Spleen (tissue), 13 donors: ENCODE measurements at places on chromosomes 7 and 10. TPM values are rescaled to one million over a fixed set of nuclear protein-coding genes. Genes with fewer than 3 reads are reported as not detected.

HOXA4 gene
- 4.0 TPM for total RNA-seq

SLC16A9 gene
- total RNA-seq: 30.6 TPM

CLDN4 gene
- 0.19 TPM for total RNA-seq

- H3K27ac ChIP-seq: no peak overlapping the region
- peaks cover 8% of the 10 kb centered on the region for H3K27me3 ChIP-seq
- no peaks in the 10 kb centered on the region for H3K4me1 ChIP-seq
- no peak for DNase-seq
- H3K36me3 ChIP-seq: no peaks in the 10 kb centered on the region
Observed at GRCh38 chr7:28400838-28401360, 11.4 kb upstream of the CREB5 start.

DNA sequence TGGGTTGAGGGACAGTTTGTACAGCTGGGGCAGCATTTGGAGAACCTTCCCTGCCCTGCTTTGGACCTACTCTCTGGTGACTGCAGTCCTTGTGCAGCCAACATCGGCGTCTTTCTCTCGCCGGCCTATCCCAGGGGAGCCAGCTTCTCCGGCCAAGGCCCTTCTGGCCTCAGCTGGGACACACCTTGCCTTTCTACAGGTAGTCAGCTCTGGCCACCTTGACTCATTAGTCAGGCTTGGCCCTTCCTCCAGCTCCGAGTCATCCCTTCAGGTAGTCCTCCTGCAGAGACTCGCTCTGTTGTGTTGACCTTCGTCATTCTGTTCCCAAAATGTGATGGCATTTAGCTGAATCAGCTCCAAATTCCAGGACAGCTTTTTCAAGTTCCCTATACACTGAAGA is 145.0 kb upstream of the CHST15 start:
- H3K4me3 ChIP-seq: no peak overlapping the region
- no peak overlapping the region for H3K27ac ChIP-seq
- no peaks in the 10 kb centered on the region for H3K27me3 ChIP-seq
- H3K4me1 ChIP-seq: no peaks in the 10 kb centered on the region
- no peaks in the 10 kb centered on the region for H3K36me3 ChIP-seq

DNA sequence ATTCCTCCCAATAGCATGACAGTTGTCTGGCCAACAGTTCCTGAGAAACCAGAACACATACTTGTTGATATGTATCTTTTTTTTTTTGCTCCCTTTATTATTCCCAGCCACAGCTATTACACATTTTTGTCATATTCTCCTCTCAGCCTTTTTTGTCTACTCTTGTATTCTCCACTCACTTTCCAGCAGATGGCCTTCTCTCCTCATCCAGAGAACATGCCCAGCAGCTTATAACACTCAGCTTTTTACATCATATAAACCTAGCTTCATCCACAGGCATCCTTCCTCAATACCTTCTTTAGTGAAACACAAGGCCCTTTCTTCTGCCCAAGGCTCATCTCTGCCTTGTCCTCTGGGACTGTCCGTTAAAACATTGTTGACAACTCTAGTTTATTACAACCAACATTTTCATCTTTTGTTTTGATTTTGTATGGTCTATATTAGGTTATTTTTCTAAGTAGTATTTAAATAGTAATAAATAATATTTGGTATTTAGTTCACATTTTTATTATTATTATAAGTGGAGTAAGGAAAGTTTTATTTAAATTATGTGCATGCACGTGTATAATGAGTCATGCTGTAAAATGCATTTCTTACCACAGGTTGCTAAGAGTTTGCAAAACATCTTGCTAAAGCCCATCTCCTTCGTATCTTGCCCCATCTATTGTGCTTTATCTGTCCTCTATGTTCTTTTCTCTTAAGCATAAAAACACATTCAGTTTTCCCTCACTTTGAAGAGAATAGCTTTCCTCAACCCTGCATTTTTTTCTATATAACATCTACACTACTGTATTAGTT is 101.5 kb downstream of the ORC5 start:
- H3K4me1 ChIP-seq: no peaks in the 10 kb centered on the region
- H3K36me3 ChIP-seq: no peaks in the 10 kb centered on the region
- no peak overlapping the region for H3K4me3 ChIP-seq
- no peaks in the 10 kb centered on the region for H3K27me3 ChIP-seq
- H3K27ac ChIP-seq: no peak overlapping the region

- no peak overlapping the region for H3K4me3 ChIP-seq
- H3K4me1 ChIP-seq: no peaks in the 10 kb centered on the region
- H3K27ac ChIP-seq: no peak overlapping the region
- no peaks in the 10 kb centered on the region for H3K27me3 ChIP-seq
- no peak for DNase-seq
Observed at GRCh38 chr10:131038056-131038455, 273.5 kb downstream of the TCERG1L start.

LDB3 gene
- total RNA-seq: not detected

GRCh38 chr10:107054469-107055156 is 109.9 kb downstream of the SORCS1 start:
- H3K27ac ChIP-seq: no peak overlapping the region
- H3K4me1 ChIP-seq: no peaks in the 10 kb centered on the region

DNA sequence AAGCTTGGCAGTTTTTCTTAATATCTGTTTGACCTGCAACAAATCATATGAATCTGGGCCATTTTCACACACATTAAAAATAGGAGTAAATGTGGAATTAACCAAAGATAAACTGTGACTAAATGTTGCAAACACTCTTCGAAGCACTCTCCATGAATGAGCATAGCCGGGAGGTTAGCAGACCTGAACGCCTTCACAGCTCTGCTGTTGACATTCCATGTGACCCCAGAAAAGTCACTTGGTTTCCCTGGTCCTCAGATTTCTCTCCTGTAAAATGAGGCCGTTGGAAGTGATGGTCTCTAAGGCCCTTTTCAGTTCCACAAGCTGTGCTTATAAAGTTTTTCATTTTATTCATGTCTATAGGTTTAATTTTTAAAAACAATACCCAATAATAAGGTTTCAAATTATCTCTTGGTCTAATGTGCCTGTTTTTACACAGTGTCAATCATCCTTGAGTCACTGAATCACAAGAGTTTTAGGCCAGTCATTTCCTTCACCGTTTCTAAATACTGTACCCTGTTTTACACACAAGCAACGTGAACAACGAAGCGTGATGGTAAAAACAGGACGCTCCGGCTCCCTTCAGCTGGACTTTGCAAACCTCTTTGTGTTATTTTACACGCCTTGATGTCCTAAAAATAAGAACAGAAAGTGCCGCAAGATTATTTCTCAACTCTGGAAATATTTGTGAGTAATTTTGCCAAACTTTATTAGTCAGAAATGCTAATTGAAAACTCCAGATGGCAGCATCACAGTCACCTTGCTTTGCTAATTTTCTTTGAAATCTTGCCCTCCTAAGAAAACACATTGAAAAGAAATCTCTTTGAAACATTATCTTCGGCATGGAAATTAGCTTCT is 38.6 kb upstream of the MET start:
- no peak for DNase-seq
- no peaks in the 10 kb centered on the region for H3K27me3 ChIP-seq
- no peaks in the 10 kb centered on the region for H3K4me1 ChIP-seq
- H3K36me3 ChIP-seq: no peaks in the 10 kb centered on the region

DNA sequence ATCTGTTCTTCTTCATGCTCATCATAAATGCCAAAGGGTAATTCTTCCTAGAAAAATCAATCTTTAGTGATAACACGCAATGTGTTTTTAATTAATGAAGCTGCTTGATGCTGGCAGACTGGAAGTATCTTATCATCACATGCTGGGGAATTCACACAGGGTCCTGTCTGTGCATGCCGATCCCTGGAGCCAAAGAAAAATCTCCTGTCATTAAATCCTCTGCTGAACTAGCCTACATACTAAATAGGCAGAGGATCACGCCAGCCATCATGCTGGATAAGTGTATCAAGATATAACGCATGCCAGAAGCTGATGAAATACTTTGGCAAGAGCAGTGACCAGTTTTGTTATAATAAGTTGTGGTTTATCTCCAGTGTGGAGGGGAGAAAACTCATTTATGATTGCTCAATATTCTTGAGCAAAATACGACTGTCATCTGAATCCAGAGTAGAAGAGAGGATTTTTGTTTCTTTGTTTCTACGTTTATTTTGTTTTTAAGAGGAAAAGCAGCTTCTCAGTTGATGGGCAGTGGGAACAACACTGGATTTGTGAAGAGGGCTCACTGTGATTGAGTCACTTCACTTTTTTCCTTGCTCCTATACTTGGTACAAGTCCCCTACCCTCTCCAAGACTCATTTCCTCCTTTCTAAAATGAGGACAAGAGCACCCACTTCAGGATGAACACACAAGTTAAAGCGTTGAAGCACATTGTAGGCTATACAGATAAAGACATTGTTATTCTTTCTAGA is 649.1 kb downstream of the TNS3 start:
- no peak overlapping the region for H3K4me3 ChIP-seq
- peak overlapping the region; percentile 10 for H3K27ac ChIP-seq
- no peak for DNase-seq
- H3K27me3 ChIP-seq: no peaks in the 10 kb centered on the region

PBLD gene
- 3.9 TPM for total RNA-seq

WDFY4 gene
- 72.1 TPM for total RNA-seq

SFRP4 gene
- total RNA-seq: 9.9 TPM

DNA sequence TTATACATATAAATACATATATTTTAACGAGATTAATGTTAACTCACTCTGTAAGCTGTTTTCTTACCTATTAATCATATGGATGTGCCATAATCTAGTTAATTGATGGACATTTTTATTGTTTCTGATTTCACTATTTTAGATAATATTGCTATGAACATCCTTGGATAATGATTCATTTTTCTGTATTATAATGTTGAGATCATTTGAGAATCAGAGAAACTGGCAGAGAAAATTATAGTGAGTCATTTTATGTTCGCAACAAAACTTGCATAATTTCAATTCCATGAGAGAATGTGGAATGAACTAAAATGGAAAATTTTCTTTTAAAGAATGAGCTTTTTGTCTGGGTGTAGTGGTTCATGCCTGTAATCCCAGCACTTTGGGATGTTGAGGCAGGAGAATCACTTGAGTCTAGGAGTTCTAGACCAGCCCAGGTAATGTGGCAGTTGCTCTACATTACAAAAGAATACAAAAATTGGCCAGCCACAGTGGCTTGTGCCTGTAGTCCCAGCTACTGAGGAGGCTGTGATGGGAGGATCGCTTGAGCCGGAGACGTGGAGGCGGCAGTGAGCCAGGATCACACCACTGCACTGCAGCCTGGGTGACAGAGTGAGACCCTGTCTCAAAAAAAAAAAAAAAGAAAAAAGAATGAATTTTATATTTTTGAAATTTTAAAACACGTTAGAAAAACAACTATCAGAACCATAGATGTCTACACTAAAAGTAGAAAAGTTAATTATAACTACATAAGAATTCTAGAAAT is 40.5 kb downstream of the PAPSS2 start:
- no peak for DNase-seq
- H3K27me3 ChIP-seq: no peaks in the 10 kb centered on the region
- H3K27ac ChIP-seq: no peak overlapping the region
- no peak overlapping the region for H3K4me3 ChIP-seq
- no peaks in the 10 kb centered on the region for H3K36me3 ChIP-seq

DNA sequence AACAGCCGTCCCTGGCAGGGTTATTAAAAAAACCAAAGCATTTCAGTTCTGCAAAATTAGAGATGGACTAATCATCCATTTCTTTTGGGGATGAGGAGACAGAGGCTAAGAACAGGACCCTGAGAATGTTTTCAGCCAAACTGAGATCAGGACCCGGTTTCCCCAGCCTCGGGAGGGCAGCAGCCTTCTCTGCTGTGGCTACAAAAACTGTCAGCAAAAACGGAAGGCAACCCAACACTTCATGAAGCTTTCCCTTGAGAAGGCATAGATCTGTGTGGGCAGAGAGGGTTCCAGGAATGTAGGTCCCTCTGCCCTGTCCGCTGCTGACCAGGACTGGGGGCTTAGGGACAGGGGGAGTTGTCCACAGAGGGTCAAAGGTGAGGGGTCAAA is 313.5 kb downstream of the TCERG1L start:
- H3K4me3 ChIP-seq: no peak overlapping the region
- H3K27ac ChIP-seq: no peak overlapping the region
- H3K4me1 ChIP-seq: no peaks in the 10 kb centered on the region
- no peaks in the 10 kb centered on the region for H3K27me3 ChIP-seq

CCL24 gene
- 216 TPM for total RNA-seq

NAPEPLD gene
- 37.6 TPM for total RNA-seq

DNA sequence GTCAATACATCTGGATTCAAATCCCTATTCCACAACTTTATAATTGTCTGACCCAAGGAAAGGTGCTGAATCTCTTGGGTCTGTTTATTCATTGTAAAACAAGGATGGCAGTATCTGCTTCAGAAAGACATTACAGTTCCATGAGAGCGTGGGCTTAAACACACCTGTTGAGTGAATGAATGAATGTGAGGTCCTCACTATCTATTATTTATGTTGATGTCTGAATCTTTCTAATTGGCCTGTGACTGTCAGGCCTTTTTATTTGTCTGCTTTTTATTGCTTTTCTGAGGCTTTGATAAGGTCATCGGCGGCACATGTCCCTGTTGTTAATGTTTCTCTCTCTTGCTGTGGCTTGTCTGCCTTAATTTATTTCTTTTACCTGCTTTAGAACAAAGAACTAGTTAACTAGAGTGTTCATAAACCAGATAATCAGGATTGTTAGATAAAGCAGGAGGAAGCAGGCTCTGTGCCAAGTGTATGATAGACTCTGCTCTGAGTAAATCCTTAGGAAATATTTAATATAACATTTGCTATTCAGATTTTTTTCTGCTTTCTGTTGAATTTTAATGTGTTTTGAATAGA is 42.3 kb upstream of the CYCS start:
- H3K4me1 ChIP-seq: no peaks in the 10 kb centered on the region
- no peak for DNase-seq
- no peak overlapping the region for H3K4me3 ChIP-seq
- H3K27me3 ChIP-seq: no peaks in the 10 kb centered on the region
- H3K36me3 ChIP-seq: no peaks in the 10 kb centered on the region
- no peak overlapping the region for H3K27ac ChIP-seq

- H3K27ac ChIP-seq: no peak overlapping the region
- peak; percentile 69 for DNase-seq
- no peaks in the 10 kb centered on the region for H3K27me3 ChIP-seq
- H3K36me3 ChIP-seq: no peaks in the 10 kb centered on the region
- H3K4me1 ChIP-seq: no peaks in the 10 kb centered on the region
Observed at GRCh38 chr10:43218951-43219837, 47.7 kb downstream of the RASGEF1A start.

MTURN gene
- 17.0 TPM for total RNA-seq
